ENCODE measurements at places on chromosomes 6 and 20.

- peak; percentile 56 for DNase-seq
Measured at GRCh38 chr6:41634657-41635056, 3.6 kb upstream of the MDFI start.

GRCh38 chr6:19857703-19858102 is 20.5 kb downstream of the ID4 start:
- no peak for DNase-seq

- no peak for DNase-seq
Measured at GRCh38 chr6:25192590-25193459, 86.3 kb upstream of the CARMIL1 start.

DNA sequence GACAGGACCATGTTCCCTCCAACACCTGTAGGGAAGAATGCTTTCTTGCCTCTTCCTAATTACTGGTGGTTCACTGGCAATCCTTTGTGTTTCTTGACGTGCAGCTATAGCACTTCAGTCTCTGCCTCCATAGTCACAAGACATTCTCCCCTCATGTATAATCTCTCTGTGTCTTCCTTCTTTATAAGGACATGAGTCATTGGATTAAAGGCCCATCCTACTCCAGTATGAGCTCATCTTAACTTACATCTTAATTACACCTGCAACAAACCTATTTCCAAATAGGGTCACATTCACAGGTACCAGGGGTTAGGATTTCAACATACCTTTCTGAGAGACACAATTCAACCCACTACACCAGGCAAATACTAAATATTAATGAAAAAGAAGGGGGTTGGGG is 213.6 kb downstream of the RNGTT start:
- no peak for DNase-seq

DNA sequence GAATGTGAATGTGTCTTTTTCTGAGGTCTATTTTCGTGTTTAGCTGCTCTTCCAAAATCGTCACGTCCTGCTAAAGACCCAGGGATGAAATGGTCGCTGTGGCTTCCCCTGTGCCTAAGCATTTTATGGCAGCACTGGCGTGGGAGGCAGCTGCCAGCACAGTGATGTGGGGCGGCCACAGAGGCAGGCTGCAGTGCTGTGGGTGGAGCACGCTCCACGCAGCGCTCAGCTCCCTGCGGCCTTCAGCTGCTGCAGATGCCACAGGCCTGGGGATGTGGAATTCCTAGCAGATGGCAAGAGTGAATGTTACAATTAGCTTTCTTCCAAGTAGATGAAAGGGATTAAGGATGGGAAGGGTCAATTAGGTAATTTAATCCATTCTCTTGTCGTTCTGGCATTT is 242.6 kb downstream of the SMOC2 start:
- DNase-seq = no peak

- no peak for DNase-seq
Measured at GRCh38 chr6:11810039-11810541, 31.5 kb upstream of the ADTRP start.

DNA sequence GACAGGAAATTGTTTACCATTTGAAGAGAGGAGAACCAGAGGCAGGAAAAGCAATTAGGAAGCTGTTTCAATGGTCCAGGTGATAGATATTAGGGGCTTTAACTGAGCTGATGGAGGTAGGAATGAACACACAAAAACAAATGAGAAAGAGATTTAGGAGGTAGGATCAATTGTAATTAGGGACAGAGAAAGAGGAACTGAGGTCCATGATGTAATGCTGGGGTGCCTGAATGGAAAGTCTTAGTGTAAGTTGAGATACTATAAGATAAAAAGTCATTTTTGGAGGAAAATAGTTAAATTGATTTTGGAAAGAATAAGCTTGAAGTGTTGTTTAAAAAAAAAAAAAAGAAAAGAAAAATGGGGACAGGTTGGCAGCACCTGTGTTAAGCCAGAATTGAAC is 58.5 kb upstream of the B3GAT2 start:
- no peak for DNase-seq

- no peak for DNase-seq
Measured at GRCh38 chr6:82741325-82741995, 324.2 kb downstream of the UBE3D start.

DNA sequence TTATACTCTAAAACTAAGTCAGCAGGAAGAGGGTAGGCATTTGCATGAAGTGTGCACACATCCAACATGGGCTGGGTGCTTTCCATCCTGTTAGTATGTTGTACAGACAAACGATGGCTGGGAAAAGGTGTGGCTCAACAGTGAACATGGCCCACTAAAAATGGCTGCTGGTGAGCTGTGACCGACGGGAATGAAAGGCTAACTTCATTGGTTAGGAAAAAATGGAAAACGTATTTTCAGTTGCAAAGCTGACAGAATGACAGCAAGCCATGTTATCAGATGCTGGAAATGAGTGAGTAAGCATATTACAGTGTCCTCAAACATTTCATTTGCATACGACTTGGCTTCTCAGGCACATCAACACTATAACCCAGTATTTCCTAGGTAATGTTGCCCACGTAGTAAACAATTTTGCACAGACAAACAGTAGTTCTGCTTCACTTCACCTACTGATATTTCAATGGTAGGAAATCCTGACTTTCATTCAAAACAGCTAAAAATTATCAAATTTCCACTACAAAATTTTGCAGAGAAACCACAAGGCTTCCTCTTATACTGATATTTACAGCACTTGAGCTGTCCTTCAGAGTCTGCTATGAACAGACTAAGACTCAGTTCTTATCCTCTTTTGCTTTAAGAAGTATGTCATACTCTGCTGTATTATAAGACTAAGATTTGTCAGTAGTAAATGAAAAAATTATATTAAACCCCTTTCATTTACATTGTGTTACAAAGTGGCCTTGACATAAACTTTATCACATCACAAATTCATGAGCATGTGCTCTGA is 98.9 kb downstream of the IRF4 start:
- DNase-seq = no peak

GRCh38 chr6:131914234-131914633 is 36.9 kb downstream of the CCN2 start:
- DNase-seq = no peak

GRCh38 chr6:122709922-122710512 is 69.5 kb upstream of the FABP7 start:
- DNase-seq = peak; percentile 99

DNA sequence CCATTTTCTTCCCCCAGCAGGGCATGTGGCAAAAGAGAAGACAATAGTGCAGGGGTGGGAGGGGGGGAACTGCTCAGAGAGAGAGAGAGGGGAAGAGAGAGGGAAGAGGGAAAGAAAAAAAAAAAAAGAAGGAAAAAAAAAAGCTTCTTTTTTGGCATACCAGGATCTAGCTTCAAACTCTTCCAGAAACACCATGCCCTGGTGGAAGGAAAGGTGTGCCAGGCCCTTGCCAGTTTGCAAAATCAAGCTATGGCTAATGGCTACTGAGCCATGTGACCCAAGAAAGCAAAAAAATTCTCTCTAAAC is 326 bp downstream of the ZMYND8 start:
- no peak for DNase-seq

GRCh38 chr6:43836507-43837240 is 66.7 kb downstream of the VEGFA start:
- DNase-seq = no peak

DNA sequence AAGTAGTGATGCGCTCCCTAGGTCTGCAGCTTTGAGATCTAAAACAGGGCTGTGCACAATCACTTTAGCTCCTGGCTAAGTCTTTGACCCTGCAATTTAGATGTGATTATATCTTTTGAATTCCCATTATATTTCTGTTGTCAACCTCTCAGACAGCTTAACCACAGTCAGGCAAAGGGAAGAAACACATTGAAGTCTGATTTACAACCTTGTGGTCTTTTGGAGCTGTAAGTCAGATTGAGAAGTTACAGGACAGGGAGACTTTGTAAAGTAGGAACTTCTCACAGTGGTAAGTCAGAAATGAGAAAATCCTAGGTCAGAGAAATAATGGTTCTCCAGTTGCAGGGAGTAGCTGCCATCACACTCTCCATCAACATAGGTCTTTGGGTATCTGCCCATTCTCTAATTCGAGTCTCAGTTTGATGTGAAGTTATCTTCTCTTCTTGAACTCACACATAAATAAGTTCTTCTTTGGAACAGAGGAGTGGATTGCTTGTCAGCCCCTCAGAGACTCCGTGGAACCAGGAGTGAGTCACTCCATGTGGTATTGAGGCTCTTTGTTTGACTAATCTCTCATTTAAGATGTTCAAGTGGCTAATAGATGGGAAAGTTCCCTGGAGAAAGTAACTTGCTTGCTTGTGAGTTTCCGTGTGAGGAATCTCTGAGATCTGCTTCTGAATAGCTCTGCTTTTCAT is 35.0 kb upstream of the SGK1 start:
- no peak for DNase-seq

DNA sequence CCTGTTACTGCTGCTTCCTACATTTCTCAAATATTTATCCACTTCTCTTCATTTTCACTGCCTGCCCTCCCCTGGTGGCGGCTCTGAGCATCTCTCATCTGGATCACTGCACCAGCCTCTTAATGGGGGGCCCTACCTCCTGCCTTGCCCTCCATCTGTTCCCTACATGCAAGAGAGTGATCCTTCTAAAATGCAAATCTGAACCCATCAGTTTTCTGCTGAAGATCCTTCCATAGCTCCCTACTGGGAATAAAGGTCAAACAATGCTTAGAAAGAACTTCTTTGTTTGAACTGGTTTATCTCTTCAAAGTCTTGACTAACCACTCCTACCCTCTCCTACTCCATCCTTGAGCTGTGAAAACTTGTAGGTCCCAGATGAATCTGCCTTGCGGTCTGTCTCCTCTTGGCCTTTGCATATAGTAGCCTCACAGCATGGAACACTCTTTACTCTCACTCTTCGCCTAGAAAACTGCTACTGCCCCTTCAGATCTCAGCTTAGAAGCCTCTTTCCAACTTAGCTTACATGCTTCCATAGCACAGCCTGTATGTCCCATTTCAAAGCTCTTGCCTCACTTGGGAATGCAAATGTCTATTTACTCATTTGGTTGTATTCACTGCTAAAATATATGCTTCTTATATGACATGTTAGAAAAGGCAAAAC is 119.3 kb downstream of the QRSL1 start:
- no peak for DNase-seq

DNA sequence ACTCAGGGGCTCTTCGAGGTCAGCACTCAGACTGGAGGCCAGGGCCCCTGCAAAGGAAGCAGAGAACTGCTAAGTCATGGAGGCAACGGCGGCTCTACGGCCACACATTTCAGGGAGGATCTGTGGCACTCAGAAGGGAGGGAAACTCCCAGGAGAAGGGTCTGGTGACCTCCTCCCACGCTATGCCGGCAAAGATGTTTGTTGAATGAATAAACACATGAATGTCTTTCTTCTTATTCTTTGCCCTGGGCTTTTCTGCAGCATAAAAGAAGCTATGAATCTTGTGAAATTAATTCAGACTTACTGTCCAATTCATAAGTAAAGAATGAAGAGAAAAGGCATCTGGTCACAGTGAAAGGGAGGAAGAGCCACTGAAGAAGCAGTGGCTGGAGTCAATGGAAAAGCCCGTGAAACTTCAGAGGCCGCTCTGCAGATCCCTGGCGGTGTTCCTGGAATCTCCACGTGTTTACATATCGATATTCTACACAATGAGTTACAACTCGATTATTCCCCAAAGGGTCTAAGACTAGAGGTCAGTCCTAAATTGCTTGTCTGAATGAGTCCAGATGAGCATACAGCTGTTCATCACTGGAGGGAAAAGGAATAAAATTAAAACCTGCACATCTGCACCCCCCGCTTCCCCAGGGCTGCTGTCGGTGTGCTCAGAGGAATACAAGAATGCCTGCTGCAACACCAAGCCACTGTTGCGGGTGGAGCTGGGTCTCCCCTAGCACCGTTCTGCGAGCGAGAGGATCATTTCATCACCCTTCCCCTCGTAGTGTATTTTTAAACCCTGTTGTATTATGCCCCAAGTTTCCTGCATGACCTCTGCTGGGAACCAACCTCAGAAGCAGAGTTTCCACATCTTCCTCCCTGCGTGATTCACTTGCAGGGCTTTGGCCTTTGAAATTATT is 25.6 kb downstream of the INSM1 start:
- DNase-seq = peak; percentile 81

DNA sequence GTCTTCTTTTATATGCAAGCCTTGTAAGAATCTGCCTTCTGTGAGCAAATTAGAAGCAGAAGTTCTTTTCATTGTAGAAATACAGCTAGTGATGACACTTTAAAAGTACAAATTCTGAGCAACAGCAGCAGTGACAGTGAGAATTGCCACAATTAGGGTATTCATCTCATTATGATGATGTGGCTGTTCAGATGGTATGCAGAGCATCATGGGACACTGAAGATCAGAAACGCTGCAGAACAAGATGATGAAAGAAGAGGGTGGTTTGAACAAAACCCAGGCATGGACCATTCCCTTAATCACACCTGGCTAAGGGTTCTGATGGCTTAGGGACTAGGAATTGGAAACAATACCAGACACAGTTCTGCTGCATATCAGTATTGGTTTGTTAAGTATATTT is 312.7 kb upstream of the TBX18 start:
- no peak for DNase-seq

DNA sequence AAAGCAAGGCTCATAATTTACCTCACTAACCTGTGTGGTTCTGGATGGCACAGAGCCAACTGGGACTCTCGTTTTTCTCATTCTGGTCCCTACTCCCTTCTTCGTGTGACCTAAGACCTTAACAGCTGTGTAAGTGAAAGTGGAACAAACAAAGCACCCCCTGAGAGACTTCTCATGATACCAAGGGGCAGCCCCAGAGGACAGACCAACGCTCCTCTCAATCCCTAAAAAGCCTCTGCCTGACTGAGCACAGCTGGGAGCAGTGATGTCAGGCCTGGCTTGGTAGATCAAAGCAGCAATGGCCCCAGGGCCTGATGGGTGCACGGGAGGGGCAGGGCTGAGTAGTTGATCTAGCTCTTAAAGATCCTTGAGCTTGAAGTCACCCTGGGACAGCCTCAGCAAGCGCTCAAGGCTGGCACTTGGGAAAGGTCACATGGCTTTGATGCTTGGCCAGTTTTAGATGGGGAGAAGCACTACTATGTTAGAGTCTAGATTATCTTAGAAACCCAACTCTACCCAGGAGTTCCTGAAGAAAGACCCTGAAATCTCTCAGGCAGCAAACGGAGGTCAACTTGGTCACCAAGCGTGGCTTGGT is 16.2 kb upstream of the TGM2 start:
- DNase-seq = no peak

- peak; percentile 26 for DNase-seq
Measured at GRCh38 chr6:149990661-149991471, 27.1 kb downstream of the ULBP1 start.

GRCh38 chr6:63368347-63368746 is 48.6 kb upstream of the LGSN start:
- no peak for DNase-seq

- no peak for DNase-seq
Measured at GRCh38 chr6:17984812-17985670, 2.4 kb downstream of the KIF13A start.

- no peak for DNase-seq
Measured at GRCh38 chr6:43092635-43093034, 16.5 kb downstream of the PTK7 start.

DNA sequence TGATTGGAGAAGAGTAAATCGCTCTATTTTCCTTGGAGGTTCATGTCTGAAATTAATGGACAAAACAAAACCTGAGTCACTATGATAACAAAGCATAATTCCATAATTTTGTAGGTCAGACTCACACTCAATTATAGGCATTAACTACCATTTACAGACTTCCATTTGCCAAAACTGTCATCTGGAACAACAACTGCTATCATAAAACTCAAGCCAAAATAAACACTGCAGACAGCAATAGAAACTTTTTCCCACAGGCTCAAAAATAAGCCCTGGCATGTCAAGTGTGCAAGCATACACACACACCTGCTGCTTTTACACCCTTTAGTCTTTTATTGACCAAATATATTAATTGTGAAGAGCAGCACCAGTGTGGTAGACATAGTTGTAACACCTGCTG is 7.1 kb downstream of the MRPS10 start:
- no peak for DNase-seq

GRCh38 chr6:134814076-134814695 is 135.7 kb downstream of the ALDH8A1 start:
- no peak for DNase-seq
